ENCODE measurements at places on chromosomes 5 and 9. TPM values are rescaled to one million over a fixed set of nuclear protein-coding genes. Genes with fewer than 3 reads are reported as not detected.

Gene SPATA31A3
- not detected for total RNA-seq

DNA sequence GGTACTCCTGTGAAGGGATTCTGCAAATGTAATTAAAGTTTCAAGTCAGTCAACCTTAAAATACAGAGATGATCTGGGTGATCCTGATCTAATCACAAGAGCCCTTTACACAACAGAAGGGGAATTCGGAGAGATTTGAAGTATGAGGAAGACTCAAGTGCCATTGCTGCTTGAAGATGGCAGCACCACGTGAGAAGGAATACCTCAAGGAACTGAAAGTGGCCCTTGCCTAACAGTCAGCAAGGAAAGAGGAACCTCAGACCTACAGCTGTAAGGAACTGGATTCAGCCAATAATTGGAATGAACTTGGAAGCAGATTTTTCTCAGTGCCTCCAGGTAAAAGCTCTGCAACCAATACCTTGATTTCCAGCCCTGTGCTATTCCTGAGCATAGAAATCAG lies 87.4 kb downstream of the THBS4 start:
- peaks cover 19% of the 10 kb centered on the region for H3K36me3 ChIP-seq
- H3K27ac ChIP-seq, result no peak overlapping the region
- H3K4me3 ChIP-seq, result no peak overlapping the region
- H3K4me1 ChIP-seq, result peaks cover 11% of the 10 kb centered on the region

Gene SYK
- 3.8 TPM for total RNA-seq

GRCh38 chr5:8714198-8714597 lies 831.7 kb downstream of the SEMA5A start:
- H3K4me3 ChIP-seq, result no peak overlapping the region
- no peaks in the 10 kb centered on the region for H3K27me3 ChIP-seq
- H3K27ac ChIP-seq, result no peak overlapping the region
- no peak for DNase-seq

- DNase-seq, result no peak
- H3K4me1 ChIP-seq, result no peaks in the 10 kb centered on the region
- H3K36me3 ChIP-seq, result no peaks in the 10 kb centered on the region
- no peak overlapping the region for H3K4me3 ChIP-seq
Observed at GRCh38 chr5:178068293-178068692, 45.0 kb upstream of the N4BP3 start.

All from mesothelial cell of epicardium (in vitro differentiated cells).